CD8-positive, alpha-beta memory T cell (primary cell): ENCODE measurements at places on chromosomes 5 and 9.

GRCh38 chr5:19987612-19988361 lies at the start of gene CDH18:
TSS of gene CDH18 (minus strand) at chr5:19988200. CDS start at chr5:19838986, 149,214 bp downstream.
- DNase-seq: no peak

- DNase-seq: no peak
These were observed 53.3 kb upstream of the IFNE start for GRCh38 chr9:21535396-21535795.

GRCh38 chr9:132411091-132411508 lies 1.1 kb downstream of the CFAP77 start:
- peak; percentile 76 for DNase-seq

GRCh38 chr9:131728961-131729360 lies 10.9 kb downstream of the RAPGEF1 start:
- peak; percentile 49 for DNase-seq

DNA sequence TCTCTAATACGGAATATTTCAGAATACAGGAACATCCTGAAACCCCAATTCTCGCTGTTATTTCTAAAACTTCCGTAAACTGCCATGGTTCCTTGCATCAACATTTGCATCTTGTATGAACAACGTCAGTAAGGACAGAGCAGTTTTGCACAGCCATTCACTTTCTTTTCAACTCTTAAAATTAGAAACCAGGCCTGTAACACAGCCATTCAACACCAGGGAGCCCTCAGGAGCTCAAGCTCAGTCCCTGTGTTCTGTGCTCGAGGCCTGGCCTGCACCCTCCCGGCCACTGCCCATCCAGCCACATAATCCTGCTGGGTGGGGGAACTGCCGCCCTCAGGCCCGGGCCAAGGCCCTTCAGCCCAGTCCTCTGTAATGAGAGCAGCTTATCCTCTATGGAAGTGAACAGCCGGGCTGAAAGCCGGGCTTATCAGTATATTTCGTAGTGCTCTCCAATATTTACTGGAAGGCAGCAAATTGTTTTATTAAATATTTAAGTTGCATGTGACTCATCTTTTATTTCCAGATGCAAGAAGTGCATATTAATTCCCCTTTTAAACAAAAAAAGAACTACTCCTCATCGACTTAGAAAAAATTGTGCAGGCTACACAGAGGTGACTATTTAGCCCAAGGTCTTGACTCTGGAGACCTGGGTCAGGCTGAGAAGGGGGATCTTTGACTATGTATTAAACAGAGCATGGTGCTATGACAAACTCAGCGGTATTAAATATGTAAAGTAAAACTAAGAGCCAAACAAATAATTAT lies 33.2 kb upstream of the SLC6A3 start:
- no peak for DNase-seq

- no peak for DNase-seq
These were observed 72.7 kb downstream of the SMIM23 start for GRCh38 chr5:171858303-171858702.

DNA sequence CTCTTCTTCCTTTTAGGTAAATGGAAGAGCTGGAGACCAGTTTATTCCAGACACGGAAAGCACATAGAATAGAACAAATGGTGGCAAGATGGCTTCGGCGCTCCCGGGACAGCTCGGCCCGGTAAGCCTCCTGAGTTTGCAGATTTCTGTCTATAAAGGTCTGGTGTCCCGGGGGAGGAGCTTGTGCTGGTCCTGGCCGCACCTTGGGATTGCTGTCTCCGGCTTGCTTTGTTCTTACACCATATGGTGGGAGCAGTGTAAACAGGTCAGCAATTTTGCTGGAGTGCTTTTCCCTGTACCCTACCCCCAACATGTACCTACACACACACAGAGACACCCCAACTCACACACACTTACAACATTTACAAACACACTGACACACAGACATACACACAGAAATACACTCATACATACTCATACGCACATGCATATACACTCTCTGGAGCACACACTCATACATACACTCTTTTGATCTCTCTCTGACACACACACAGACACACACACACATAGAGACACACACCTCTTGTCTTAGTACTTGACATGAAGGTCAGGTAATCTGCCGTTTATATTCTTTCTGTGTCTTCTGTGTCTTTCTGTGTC lies 42.0 kb downstream of the FRMPD1 start:
- DNase-seq: no peak

DNA sequence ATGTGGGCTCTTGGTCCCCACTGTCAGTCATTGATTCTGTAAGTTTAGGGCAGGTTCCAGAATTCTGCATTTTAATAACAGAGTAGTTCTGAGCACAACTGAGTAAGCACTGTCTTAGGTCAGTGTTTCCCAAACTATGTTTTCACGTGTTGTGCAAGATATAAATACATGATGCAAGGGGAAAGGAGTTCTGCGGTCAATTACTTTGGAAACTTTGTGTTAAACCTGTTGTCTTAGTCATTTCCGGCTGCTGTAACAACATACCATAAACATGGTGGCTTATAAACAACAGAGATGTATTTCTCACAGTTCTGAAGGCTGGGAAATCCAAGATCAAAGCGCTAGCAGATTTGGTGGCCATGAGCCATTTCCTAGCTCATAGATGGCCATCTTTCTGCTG lies 69.8 kb downstream of the EQTN start:
- DNase-seq: no peak

DNA sequence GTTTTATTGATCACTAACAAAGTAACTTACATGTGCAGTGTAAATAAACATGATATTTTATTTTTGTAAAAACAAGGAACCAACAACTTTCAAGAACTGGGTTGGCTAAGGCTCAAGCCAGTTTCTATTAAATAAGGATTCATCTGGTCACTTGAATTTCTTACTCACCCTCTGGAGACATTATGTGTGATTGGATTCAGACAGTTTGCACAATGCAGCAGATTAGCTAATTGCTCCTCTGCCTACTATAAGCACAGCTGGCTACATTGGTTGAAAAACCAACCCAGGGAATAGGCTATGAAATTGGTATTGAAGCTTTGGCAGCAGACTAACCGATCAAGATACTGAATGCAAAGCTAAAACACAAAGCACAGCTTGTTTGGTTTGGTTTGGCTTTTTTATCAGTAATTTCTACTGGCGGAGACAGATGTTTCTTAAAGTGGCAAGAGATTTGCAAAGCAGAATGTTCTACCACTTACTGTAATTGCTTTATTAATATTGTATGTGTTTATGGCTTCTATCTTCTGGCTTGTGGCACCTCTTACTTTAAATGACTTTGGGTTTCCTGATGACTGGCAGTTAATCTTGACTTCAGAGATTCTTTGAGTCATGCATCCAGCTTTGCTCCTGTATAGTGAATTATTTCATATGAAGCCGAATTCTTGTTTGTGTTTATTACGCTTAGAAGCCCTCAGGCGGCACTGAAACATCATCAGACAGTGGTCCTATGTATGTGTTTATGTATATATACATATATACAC lies 231.5 kb downstream of the MPDZ start:
- no peak for DNase-seq

- DNase-seq: no peak
These were observed 490.8 kb upstream of the ST8SIA4 start for GRCh38 chr5:101393795-101394450.

DNA sequence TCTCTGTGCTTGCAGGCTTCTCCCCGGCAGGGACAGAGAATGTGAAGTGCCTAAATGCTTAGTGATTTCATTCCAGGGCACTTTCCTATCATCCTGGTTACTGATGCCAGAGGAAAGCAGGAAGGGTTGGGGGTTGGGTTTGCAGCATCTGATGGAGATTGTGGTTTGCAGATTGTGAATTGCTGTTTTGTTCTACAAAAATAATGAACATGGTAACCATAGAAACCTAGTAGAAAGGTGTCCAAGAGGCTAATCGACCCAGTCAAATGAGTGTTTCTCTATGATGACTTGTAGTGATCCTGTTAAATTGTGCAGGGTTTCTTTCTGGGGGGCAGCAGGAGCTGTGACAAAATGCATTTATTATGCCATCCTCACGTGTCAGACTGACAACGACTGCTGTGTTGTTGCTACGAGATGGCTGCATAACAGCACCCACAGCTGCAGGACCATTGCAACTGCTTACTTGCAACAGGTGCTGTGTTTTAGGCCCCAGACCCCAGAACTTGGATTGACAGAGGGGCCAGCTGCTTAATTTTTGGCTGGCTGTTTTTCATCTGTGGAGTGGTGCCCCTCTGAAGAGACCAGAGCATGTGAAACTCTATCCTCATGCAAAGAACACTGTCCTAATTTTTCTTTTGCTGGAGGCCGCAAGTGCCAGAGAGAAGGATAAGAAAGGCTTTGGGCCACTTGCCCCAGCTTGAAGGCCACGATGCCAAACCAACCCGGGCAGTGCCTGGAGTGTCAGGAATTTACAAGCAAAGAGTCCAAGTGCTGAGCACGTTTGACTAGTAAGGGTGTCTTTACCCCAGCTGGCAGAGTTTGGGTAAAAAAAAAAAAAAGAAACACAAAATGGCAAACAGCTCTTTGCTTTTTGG lies 397.8 kb downstream of the GADD45G start:
- DNase-seq: no peak

- DNase-seq: no peak
These were observed 14.1 kb upstream of the C1QTNF3 start for GRCh38 chr5:34057118-34057517.

DNA sequence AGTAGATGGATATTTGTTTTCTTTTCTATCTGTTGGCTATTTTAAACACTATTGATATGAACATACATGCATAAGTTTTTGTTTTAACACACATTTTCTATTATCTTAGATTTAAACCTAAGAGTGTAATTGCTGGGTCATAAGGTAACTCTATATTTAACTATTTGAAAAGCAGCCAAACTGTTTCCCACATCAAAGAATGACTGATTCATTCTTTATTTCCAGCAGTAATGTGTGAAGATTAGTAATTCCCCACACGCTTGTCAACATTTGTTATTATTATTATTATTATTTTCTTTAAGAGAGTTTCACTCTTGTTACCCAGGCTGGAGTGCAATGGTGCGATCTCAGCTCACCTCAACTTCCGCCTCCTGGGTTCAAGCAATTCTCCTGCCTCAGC lies 1495.8 kb downstream of the EFNA5 start:
- DNase-seq: no peak

GRCh38 chr9:120531683-120532300 lies 48.2 kb downstream of the CDK5RAP2 start:
- no peak for DNase-seq

DNA sequence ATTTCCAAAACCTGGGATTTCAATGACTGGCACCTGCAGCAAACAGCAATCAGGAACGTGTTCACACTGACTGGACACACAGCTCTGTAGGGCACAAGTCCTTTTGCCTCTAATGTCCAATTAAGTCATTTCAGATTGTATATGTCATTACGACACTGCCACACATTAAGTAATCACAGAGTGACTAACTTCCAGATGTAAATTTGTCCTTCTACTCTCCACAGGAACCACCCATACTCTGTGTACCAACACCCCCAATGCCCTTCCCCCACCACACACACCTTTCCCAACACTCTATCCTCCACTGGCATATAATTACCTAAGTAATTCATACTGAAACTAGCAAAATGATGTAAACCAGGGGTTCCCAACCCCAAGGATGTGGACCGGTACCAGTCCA lies 30.5 kb downstream of the LARS1 start:
- DNase-seq: no peak

DNA sequence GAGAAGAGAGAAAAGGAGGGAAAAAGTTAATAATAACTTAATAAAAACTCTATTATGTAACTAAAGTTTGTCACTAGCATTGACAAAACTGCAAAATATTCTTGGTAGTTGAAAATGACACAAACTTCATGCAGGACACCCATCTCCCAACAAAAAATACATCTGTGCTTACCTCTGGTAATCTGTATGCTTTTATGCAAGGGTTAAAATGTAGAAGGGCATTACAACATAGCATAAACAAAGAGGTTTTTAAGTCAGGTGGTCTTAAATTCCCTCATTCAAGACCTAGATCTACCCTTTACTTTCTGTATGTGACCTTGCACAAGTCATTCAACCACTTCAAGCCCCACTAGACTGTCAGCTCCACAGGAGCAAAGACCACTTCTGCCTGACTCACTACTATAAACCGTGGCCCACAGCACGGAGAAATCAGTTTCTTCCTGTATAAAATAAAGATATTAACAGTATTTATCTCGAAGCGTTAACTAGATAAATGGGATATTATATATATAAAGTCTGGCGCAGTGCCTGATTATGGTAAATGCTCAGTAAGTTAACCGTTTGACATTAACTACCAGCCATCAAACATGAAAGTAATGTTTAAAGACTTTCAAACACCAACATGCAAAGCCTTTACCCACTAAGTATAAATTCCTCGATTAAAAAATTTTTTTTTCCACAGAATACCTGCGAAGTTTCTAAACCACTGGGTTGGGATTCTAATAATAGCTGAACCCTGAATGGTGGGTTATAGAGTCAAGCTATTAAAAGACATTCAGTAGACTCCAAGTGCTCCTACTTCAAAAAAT lies 2.0 kb downstream of the FBXL17 start:
- DNase-seq: peak; percentile 29

GRCh38 chr9:34256104-34256503 lies 73.0 kb downstream of the KIF24 start:
- DNase-seq: no peak
